ENCODE measurements at places on chromosomes 11 and 22.

DNA sequence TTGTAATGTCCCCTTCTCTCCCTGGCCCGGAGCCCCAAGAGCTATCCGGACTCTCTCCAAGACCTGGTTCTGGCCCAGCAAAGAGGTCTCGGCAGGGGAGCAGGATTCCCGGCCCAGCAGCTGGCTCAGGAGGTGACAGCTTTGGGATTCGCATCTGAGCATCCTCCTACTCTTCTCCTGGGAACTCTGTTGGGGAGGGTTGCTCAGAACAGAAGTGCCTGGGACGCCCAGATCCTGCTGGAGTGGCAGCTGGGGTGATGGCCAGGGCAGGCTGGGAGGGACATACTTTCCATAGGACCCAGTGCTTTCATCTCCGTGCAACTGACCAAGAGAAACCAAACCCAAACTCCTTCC is 83.6 kb upstream of the PRODH start:
- no peak for DNase-seq

DNA sequence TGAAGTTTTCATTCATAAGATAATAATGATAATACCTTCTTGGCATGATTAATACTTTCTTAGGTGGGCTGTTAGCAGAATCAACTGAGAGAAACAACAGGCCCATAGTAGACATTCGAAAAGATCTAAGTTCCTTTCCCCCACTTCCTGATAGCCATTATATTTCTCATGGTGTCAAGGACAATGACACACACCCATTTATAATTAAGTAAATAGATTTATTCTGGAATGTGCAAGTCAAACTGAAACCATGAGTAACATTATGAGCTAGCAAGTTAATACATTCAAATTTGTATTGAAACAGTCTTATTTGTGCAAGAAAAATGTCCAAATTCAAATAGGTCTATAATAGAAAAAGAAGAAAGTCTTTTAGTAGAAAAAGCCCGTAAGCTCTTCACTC is 301.1 kb downstream of the GUCY1A2 start:
- DNase-seq = no peak

GRCh38 chr11:114098927-114099326 is 39.4 kb downstream of the ZBTB16 start:
- DNase-seq = no peak

- no peak for DNase-seq
Measured at GRCh38 chr11:109416601-109417000, 5.4 kb upstream of the C11orf87 start.

DNA sequence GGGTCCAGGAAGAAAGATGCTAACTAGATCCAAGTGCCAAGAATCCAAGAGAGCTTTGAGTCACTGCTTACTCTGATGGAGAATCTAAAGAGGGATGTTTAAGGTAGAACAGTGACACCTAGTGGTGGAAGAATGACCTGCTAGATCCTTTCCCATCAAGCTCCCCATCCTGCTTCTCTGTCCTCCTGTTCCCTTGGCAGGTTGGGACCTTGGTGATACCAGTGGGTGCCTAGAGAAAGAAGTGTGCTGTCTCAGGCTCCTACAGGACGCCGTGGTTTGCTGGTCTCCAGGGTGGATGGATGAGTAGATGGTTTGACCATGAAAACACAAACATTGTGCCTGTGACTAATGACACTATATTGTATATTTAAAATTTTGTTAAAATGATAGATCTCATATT is 383.7 kb downstream of the TMEM135 start:
- peak; percentile 57 for DNase-seq

- no peak for DNase-seq
Measured at GRCh38 chr22:44091021-44091721, 67.1 kb downstream of the PARVB start.

DNA sequence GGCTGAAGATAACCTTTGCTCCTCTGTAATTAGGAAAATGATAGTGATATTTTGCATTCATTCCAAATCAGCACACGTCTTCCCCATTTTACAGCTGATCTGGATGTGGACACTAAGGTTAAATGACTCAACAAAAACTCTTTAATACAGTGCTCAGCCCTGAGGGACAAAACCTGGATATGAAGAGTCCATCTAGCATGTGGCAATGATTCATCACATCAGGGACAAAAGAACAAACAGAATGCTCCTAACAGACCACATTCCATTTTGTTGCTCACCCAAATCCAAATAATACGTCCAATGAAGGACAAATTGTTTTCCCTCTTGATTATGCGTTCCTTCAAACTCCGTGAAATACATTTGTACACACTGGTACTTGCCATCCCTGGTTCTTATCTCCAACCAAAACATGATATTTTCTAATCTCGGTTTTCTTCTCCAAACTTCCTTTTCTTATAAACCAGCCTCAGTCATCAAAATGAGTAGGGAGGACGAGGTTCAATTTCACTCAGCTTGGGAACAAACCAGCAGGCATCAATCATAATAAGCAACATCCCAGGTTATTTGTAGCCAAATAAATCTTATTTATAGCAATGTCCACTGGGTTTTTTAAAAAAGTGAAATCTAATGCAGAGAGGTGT is 53.7 kb upstream of the MTMR2 start:
- no peak for DNase-seq

- DNase-seq = no peak
Measured at GRCh38 chr22:44701187-44701790, 715 bp upstream of the PRR5 start.

- DNase-seq = no peak
Measured at GRCh38 chr22:49825944-49826602, 1.6 kb downstream of the BRD1 start.

DNA sequence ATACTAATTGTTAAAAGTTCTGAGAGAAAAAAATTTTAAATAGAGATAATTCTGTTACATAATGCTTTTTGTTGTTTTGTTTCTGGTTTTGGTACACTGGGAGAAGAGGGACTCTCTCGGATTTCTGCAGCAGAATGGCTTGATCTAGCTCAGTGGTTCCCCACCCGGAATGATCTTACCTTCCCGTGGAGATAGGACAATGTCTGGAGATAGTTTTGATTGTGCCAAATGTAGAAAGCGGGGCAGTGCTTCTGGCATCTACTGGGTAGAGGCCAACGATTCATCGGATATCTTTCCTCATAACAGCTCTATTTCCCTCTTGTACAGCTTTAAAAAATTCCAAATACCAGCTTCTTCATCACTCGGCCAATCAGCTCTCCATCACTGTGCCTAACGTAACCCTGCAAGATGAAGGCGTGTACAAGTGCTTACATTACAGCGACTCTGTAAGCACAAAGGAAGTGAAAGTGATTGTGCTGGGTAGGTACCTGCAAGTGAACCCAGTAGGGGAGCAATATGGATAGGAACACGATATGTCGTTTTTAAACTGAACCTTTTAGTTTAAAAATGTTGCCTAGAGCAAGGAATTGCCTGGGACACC is 13.2 kb downstream of the CRTAM start:
- no peak for DNase-seq

DNA sequence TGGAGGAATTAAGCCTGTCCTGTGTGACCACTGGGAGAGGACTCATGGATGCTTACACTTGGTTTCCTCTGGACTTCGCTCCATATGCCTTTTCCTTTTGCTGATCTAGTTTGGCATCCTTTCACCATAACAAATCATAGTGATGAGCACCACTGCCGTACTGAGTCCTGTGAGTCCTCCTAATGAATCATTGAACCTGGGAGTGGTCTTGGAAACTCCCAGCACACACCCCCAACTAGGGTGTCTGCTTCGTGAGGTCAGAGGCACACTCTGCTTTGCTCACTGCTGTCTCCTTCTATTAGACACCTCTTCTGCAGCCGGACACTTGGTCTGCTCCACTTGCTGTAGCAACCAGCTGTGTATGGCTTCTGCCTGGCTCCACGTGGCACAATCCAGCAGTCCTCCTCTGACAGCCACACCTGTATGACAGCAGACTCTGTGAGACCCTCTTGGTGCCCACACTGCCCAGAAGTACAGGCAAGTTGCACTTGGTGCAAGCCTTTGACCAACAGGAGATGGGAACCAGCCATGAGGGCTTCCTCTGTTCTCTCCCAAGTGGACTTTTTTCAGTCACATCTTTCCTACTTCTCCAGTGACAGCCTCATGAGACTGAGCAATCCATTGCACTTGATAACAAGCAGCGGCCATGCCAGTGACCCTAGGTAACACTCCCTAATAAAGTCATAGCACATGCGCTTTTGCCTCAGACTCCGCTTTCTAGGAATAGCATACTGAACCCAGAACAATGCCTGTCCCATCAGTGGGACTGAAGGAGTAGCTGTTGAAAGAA is 65.0 kb upstream of the HMGXB4 start:
- no peak for DNase-seq

GRCh38 chr11:27489092-27489491 is 16.5 kb upstream of the LGR4 start:
- no peak for DNase-seq

DNA sequence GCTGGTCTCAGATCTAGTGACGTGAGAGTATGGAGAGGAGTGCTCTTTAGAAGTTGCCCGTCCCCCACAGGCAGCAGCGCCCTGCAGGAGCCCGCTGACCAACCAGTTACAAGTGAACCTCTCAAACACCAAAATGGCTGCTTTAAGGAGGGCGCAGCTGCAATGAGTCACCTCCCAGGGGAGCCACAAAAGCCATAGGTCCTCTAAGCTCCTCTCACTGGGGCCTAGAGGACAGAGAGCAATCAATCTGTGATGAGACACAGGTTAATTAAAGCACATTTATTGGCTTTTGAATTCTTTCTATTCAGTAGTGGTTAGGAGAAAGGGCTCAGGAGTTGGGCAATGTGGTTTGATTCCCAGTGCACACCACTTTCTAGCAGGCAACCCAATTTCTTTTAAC is 15.5 kb upstream of the RAPSN start:
- DNase-seq = no peak

- DNase-seq = no peak
Measured at GRCh38 chr11:1736447-1736992, 13.9 kb downstream of the IFITM10 start.

All from skeletal muscle cell (primary cell).